Right ventricle myocardium inferior (tissue), 1 donor: ENCODE measurements at places on chromosomes 4 and X. TPM values are rescaled to one million over a fixed set of nuclear protein-coding genes. Genes with fewer than 3 reads are reported as not detected.

DNA sequence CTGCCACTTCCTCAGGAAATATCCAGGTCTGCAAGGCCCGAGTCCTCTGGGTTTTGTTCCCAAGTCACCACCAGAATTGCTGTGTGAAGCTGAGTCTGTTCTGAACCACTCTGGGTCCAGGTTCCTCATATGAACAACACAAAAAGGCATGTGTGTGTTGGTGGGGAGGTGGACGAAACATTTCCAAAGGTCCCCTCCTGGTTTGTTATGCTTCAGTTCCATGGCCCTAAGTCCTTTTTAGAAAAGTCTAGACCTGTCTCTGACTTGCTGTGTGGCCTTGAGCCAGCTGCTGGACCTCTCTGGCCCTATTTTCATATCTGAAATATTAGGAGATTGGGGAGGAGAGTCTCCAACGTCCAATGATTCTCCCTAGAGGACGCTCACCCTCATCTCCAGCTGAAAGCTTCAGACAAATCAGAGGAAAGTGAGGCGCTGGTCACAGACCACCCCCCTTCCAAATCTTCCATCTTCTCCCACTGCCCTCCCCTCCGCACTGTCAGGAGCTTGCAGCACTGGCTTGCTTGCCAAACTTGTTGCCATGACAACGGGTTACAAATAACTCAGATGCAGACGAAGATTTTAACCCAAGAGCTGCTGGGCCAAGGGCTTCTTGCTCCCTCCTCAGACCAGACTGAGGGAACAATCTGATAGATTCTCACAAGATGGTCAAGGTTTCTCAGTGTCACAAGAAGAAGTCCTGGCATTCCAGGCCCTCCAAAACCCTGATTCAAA, 64.5 kb downstream of the SMC1A start:
- no peak for DNase-seq

The PITX2 gene
- not detected for total RNA-seq

- DNase-seq: no peak
Observed at GRCh38 chr4:150224896-150225591, 146.8 kb downstream of the DCLK2 start.

- peak; percentile 5 for DNase-seq
Observed at GRCh38 chrX:335758-336155, 17.2 kb upstream of the GTPBP6 start.

The EVC gene
- total RNA-seq: 6.7 TPM

DNA sequence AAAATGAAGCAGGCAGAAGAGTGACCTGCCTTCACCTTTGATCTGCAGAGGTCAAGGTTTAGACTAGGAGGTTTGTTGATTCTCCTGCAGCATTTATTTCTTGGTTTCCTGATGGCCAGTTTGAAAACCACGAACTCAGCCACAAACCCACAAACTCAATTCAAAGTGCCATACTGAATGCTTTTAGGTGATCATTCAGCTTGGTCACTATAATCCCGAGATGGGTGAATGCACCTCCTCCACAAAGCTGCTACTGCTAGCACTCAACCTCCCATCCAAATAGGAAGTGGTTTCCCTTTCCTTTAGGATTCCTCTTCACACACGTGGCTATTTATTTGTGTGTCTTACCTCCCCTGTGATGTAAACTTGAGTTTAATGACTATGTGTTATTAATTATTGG, 225.2 kb downstream of the MID1 start:
- no peak for DNase-seq

DNA sequence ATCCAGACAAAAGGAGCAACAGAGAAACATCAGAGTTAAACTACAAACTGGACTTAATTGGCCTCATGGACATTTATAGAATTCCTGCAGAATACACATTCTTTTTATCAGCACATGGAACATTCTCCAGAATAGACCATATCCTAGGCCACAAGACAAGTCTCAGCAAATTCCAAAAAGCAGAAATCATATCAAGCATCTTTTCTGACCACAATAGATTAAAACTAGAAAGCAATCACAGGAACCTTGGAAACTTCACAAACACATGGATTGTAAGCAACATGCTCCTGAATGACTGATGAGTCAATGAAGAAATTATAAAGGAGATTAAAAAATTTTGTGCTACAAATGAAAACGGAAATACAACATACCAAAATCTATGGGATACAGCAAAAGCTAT, 526.7 kb downstream of the PCDH7 start:
- no peak for DNase-seq

GRCh38 chrX:136176399-136176825, 29.1 kb downstream of the FHL1 start:
- DNase-seq: no peak

DNA sequence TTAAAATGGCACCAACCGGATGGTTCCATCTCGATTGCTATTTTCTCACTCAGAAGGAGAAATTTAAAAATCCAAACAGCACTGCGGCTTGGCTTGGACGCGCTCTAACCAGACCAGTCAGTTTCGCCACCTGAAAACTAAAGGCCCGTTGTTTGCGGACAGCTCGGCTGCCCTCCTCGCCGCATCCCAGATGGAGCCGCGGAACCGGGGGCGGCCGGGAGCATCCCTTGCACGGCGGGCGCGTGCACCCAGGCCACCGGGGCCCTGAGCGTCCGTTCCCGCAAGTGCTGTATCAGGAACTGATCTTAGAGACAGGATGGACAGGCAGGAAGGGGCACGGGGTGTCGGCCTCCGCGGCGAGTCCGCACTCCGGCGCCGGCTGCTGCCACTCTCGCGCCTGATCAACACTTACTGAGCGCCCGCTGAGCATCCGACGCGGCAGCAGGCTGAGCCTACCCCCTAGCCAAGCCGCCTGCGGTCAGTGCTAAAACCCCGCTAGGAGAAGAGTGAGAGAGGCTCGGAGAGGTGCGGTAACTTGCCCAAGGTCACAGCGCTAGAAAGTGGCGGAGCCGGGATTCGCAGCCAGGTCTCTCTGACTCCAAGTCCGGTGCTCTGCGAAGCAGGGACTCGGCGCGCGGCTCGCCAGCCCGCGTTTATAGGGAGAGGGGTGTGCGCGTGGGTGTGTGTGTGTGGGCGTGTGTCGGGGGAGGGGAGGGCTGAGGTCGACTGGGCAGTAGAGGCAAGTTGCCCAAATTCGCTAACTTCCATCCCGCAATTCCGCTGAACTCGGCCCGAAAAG, at the start of gene CITED1:
Gene CITED1 (minus strand): TSS at position 629 of the 799 bp plus-strand sequence. CDS start 3,045 bp downstream, outside the sequence.
- no peak for DNase-seq

The TRIML1 gene
- total RNA-seq: not detected

DNA sequence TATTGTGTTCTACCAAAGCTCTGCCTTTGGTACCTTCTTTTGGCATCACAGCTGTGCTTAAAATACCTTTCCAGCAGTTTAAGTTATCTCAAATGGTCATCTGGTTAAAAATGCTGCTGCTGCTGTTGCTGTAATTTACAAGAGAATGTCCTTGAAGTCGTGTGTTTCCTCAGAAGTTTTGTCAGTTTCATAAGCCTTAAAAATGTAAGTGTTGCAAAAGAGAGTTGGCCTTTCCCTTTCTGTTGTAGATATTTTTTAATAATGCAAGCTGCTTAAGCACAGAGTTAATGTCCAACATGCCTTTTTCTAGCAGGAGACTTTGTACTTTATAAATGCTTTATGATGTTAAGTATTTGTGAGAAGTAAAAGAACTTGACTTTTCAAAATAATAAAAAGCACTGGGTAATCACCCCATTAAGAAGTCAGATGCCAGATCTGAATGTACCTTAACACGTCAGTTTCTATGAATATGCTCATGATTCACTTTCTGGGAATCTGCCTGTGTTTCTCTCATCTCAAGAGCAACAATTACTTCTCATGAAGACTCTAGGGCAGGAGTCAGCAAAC, 35.3 kb upstream of the TENM3 start:
- no peak for DNase-seq

DNA sequence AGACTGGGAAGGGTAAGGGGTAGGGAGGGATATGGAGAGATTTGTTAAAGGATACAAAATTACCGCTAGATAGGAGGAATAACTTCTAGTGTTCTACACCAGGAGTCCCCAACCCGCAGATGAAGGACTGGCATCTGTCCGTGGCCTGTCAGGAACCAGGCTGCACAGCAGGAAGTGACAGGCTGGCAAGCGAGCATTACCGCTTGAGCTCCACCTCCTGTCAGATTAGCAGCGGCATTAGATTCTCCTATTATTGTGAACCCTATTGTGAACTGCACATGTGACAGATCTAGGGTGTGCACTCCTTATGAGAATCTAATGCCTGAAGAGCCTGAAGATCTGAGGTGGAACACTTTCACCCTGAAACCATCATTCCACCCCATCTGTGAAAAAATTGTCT, 27.9 kb upstream of the BBS7 start:
- no peak for DNase-seq

The FAM184B gene
- total RNA-seq: not detected

GRCh38 chrX:50606300-50606950, 135.8 kb upstream of the DGKK start:
- no peak for DNase-seq

The UNC5C gene
- total RNA-seq: 2.1 TPM

GRCh38 chrX:23668335-23668734, 1.0 kb downstream of the PRDX4 start:
- DNase-seq: no peak

GRCh38 chr4:123060039-123060770, 137.8 kb upstream of the NUDT6 start:
- no peak for DNase-seq

DNA sequence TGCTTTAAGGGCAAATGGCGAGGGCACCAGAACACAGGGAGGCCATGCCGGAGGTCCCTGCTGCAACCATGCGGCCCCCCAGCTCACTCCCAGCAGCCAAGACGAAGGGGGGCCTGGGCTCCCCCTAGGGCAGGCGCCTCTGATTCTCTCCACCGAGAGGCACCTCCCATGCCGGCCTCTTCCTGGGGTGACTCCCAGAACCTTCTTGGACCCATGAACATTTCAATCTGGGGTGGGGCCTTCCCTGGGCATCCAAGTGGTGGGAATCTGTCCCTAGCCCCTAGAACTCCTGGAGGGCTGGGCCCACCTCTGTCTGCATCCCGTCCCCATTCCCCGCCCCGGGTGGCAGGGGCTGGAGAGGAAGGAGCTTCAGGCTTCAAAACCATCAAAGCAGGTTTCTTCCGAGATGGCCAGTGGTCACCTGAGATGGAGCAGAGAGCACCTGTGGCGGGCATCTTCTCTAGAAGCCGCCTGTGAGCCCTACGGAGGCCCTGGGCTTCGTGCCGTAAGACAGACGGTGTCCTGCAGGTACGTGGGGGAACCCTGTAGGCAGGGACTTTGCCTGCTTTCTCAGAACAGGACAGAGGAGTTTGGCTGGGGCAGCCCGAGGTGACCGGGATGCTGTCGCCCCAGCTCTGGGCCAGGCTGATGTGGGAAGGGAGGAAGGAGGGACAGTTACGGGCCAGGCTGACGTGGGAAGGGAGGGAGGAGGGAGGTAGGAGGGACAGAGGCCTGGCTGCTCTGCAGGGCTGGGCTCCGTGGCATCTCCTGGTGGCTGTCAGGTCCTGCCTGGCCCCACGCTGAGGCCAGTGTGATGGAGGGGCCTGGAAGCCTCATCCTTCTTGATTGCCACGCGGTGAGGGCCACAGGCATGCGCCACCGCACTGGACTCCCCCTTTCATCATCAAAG, 6.8 kb upstream of the SLC25A6 start:
- DNase-seq: no peak

DNA sequence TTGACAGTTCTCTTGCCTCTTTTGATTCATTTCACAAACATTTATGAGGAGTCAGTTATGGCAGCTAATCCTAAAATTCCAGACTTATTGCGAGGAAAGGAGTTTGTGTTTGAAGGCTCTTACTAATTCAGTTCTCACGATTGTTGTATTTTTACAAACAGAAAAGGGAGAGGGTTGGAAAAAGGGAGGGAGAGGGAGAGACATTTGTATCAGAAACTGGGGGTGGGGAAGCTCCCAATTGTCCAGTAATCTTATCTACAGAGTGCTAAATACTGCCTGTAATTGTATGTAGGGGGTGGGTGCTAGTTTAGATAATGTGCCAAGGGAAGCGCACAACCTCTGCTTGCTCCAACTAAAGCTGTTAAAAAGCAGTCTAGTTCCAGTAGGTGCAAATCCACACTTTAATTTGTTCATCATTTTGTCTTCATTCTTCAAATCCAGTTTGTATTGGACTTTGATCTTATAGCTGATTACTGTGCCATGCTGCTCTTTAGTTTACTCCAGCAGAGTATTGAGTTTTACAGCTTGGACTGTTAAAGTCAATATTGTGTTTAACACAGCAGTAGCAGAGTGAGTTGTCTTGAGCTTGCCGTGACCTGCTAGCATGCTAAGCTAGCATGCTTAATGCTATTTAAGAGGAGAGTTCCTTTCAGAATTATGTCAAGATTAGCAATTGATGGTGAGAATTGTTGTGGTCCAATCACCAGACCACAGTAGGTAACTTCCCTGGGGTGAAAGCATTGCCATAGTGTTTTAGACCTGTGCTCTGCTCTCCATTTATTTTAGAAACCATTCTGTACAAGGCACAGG, 13.9 kb downstream of the FNIP2 start:
- no peak for DNase-seq

GRCh38 chr4:122584519-122584918, 36.3 kb downstream of the IL21 start:
- DNase-seq: no peak

The PDCL2 gene
- total RNA-seq: not detected

DNA sequence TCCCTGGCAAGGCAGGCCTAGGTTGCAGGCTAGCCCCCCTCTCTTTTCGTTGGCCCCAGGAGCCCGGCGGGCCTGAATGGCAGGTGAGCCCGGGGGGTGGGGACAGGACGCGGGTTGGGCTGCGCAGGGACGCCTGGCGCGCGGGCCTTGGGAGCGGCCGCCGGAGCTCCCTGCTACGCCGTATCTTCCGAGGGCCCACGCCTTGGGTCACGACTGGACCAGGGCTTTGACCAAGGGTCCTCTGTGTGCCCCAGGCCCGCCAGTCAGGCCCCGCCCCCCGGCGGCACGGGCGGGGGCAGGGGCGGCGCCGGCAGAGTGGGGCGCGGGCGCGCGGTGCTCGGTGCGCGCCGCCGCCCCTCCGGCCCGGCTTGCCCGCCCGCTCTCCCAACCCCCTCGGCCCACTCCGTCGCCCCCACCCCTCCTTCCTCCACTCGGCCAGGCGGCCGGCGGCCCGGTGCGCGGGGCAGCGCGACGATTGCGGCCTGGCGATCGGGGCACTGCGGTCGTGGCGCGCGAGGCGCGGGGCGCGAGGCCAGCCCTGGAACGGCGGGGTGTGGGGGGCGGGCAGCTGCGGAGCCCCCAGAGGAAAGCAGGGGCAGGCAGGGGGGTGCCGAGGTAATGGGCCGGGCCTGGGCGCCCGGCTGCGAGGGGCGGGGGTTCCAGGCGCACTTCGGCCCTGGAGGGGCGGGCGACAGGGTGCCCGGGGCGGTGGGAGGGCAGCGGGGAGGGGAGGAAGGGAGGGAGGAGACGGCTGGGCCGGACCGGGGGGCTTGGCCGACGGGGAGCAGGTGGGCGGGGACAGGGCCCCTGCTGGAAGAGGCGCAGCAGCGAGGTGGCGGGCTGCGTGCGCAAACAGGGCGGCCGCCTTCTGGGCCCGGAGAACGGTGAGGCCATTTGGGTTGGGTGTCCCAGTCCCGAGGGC, at the start of gene PRRG3:
Gene PRRG3 (plus strand): TSS at position 798 of the 922 bp plus-strand sequence. CDS start 3,357 bp downstream, outside the sequence.
- DNase-seq: no peak

DNA sequence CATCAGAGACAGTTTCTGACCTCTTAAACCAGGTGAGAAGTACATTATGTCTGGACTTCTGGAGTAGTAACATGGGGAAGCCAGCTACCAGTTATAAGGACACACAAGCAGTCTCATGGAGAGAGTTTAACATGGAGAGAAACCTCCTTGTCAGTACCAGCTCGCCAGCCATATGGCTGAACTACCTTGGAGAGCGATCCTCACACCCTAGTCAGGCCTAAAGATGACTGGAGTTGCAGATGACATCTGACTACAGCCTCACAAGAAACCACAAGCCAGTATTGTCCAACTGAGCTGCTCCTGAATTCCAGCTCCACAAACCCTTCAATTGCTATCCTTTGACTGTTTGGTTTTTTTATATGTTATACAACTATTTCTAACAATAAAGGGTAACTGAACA, 49.8 kb downstream of the PDHA2 start:
- DNase-seq: no peak

- no peak for DNase-seq
Observed at GRCh38 chr4:174117445-174117844, 166.0 kb downstream of the FBXO8 start.
